ENCODE measurements at places on chromosomes 2 and 18.
A peak's percentile ranks its signal among the peaks of the same experiment; 100 is the strongest.

GRCh38 chr2:31259075-31259474, 25.1 kb downstream of the EHD3 start:
- no peak for DNase-seq

GRCh38 chr2:203687165-203687564, 19.3 kb upstream of the CD28 start:
- DNase-seq = no peak

DNA sequence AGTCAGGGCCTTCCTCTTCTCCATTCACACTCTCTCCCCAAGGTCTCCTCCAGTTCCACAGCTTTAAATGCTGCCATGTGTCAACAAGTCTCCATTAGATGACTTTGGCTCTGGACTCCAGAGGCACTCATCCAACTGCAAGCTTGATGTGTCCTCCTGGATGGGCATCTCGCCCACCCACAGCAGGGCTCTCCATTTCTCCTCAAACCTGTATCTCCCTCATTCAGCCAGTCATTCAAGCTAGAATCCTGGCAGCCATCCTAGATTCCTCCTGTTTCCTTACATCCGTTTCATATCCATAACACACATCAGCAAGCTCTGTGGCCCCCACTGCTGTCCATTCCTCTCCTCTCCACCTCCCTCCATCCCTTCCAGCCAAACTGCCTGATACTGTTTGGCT, 88.4 kb upstream of the AFF3 start:
- DNase-seq = no peak

DNA sequence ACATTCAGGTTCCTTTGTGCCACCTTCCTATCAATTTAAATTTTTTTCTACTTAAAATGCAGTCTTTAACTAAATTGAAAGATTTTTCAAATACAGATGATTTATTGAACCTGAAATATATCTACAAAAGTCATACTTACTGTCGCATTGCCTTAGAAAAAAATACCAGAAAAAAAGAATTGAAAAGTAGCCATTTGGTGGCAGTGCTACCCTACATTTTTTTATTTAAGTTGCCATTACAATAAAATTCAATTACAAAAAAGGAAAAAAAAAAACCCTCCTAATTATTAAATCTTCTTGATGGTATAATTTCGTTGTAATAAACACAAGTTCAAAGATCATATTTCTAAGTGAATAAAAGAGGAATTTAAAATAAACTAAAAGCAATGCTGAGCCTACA, 43.4 kb downstream of the DSC3 start:
- no peak for DNase-seq

DNA sequence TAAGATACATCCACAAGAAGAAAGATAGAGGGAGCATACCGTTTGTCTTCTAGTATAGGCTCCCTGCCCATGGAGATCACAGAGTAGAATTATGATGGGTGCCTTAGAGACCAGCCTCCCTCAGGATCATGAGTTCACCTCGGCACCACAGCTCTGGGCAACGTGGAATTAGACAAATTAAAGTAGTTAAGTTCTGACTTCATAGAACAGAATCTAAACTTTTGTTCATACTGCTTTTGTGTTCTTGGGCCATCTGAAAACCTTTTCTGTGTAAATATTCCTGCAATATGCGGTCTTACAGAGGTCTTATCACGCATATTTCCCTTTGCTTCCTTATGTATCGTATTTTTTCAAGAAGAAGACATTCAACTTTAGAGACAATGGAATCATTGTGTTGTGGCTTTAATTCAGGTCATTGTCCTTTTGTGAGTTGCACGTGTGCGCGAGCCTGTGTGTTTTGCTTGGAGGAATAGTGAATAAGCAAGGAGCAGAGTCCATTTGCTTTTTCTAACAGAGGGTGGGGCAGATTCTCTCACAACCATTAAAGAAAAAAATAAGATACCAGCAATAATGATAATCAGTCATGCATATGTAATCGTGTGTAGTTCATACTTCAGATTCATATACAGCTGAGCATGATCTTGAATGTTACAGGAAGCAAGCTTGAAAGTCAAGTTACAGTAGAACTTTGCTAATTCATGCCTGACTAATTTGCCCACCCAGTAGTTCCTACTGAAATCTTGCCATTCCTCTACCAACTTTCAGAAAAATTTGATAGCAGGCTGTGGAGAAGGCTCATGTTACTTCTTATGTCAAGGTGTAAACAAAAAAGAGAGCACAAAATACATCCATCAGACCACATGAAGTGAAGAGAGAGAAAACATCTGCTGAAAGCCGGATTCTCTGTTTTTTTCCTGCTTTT, 243.6 kb downstream of the NEDD4L start:
- DNase-seq = no peak

DNA sequence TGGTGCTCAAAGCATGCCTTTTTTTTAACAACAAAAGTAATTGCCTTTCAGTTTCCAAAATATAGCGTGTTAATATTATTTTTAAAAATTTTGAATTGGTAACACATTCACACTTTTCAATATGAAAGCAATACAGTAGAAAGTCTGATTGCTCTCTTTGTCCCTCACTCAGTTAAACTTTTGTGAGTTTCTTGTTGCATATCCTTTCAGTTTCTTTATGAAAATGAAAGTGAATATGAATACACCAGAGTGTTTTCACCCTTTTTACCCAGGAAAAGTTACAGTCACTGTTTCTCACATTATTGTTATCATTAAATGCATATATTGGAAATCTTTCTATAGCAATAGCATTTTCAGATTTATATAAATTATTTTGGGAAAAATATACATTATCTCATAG, 377.4 kb upstream of the CRIM1 start:
- DNase-seq = no peak

GRCh38 chr2:64203858-64204632, 59.8 kb upstream of the PELI1 start:
- DNase-seq = peak; percentile 25

- DNase-seq = no peak
Observed at GRCh38 chr2:112924360-112924759, 13.4 kb downstream of the IL37 start.

- no peak for DNase-seq
Observed at GRCh38 chr2:182817558-182817957, 48.9 kb downstream of the FRZB start.

DNA sequence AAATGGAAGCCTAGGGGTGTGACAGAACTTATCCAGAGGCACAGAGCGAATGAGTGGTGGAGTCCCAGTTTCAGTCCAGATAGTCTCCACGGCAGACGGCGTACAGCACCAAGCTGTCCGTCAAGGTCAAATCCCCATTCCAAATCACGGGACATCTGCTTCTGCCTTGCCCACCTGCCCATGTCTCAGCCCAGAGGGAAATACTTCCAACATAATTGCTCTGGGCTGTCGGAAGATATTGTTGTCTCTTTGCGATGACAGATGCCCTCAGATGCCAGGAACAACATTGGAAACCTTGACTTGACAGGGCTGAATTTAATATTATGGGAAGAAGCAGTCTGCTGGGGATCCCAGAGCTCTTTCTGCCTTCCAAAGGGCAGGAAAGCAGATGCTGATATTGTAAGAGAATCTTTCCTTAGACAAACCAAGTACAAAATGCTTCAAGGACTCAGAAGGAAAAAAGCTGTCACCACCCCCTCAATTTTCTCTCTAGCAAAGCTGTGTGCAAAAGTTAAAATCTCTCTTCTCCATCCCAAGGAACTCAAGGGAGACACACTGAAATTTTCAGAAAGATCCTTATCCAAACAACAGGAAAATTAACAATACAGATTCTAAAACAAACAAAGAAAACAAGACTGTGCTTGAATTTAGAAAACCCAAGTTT, 364.0 kb downstream of the LRATD1 start:
- no peak for DNase-seq

DNA sequence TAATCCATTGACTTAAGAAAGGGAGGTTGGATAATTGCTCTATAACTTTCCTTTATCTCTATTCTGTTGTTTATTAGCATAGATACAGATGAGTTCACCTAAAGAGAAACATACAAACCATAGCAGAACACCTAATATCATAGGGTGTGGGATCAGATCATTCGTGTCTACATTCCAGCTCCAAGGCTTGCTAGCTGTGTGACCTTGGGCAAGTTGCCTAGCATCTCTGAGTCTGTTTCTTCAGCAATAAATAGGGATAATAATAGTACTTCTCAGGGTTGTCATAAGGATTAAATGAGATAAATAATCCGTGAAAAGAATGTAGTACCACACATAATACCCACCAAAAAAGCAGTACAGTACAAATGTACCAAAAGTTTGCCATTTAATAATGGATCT, 126.2 kb downstream of the PLB1 start:
- no peak for DNase-seq

DNA sequence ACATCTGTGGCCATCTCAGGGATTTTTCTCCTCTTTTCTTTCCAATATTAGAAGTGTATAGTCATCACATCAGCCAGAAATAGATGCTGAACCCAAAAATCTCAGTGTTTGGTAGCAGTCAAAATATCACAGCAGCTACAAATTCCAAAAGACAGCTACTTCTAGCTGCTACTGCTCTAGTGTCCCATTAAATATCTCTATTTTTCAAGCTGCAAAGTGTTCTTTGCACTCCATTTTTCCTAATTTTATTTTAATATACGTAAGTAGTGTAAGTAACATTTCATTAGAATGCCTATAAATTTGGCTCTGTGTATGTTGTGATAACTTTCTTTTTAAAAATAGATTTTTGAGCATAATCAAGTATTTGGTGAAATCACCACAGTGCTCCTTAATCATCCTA, 967.3 kb downstream of the BCL11A start:
- no peak for DNase-seq

DNA sequence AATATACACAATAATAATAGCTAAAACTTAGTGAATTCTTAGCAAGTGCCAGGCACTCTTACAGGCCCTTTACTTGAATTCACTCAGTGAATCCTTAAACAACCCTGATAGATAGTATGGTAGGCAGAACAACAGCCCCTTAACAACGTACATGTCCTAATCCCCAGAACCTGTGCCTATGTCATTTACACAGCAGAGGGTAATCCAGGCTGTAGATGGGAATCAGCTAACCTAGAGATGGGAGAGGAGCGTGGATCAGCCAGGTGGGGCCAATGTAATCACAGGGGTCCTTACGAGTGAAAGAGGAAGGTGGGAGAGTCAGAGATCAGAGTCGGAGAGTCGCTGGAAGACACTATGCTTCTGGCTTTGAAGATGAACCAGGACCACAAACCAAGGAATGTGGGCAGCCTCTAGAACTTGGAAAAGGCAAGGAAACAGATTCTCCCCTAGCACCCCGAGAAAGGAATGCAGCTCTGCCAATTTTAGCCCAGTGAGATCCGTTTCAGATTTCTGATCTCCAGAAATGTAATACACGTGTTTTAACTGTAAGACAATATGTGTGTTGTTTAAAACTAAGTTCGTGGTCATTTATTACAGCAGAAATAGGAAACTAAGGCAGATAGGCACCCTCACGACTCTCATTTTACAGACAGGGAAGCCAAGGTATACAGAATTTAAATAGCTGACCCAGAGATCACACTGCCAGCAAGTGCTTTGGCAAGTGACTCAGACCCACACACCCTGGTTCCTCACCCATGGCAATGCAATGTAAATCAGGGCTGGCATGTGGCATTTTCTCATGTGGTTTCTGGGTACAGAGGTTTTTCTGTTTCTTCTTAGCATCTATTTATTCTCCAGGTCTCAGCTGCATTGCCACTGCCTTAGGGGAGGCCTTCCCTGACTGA, 68.9 kb downstream of the DOCK10 start:
- no peak for DNase-seq

DNA sequence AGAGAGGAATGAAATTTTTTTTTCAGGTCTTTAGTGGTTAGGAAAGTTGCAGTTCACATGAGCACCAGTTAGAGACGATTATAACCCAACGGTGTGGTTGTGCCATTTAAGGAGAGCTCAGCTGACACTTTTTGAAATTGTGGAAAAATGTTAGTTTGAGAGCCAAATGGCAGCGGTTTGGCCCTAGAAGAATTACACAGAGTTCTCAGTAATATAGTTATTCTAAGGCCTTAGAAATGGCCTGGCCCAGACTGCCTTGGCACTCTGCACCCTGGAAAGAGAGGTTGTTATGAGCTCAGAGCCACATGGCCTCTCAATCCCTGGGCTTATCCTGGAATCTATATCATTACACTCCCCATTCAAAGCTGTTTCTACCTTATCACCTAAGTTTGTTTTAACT, 117.4 kb downstream of the RHBDD1 start:
- no peak for DNase-seq

DNA sequence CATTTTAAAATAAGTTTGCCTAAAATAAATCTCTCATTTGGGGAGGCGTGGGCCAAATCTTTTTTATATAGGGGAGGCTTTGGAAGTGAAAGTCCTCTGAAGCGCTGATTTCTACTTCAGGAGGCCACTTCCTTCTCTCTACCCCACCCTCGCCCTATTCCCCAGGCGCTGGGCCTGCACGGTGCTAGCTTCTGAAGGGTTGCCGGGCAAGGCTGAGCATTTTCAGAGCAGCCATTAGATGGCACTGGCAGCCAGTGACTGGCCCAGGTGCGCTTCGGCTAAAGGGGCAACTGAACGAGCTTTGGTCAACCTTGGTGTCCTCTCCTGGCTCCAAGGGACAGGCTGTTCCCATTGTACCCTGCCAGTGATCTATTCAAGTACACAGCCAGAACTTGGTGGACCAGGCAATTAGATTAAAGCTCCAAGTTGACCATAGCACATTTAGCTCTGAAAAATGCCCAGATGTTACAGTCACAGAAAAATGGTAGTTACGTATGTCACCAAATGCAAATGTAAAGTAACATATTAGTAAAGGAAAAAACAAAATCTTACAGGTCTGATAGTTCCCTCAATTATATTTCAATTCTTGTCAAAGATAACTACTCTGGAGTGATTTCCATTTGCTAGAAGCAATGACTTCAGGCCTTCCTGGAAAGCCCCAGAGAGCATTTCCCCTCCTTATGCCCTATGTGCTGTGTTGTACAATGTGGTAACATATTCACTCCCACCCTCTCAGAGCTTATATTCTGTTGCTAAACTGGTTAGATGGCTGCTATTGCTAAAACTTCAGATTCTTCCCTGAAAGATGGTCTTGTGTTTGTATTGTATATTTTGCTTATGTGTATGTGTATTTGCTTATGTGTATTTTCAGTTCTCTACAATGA, 2.1 kb downstream of the POMC start:
- DNase-seq = no peak

- no peak for DNase-seq
Observed at GRCh38 chr2:76169276-76170008, 458.7 kb upstream of the GCFC2 start.

GRCh38 chr2:135258193-135258592, 206.1 kb downstream of the RAB3GAP1 start:
- DNase-seq = no peak

- no peak for DNase-seq
Observed at GRCh38 chr2:108223573-108223972, 16.2 kb upstream of the SULT1C3 start.

DNA sequence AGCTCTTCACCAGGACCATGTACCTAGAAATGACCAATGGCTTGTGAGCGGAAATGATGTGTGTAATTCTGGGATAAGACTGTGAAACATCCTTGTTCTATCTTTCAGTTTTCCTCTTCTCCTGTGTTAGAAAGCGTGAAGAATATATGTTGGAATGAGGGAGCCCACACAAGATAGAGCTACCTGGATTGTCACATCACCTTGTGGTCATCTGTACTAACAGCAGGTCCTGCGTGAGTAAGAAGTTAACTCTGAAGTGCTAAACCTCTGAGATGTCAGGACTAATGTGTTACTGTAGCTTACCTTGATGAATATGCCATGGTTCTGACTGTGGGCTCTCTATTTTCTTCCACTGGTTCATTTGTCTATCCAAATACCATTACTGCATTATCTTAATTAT, 75.6 kb downstream of the FASTKD2 start:
- no peak for DNase-seq
